Activated CD8-positive, alpha-beta T cell treated with anti-CD3 and anti-CD28 coated beads, Interleukin-2, amount 10 ng/mL, durations not matched to agents 7 days and 5 days (primary cell): ENCODE measurements at places on chromosomes 7 and 10. TPM values are rescaled to one million over a fixed set of nuclear protein-coding genes. Genes with fewer than 3 reads are reported as not detected.

DNA sequence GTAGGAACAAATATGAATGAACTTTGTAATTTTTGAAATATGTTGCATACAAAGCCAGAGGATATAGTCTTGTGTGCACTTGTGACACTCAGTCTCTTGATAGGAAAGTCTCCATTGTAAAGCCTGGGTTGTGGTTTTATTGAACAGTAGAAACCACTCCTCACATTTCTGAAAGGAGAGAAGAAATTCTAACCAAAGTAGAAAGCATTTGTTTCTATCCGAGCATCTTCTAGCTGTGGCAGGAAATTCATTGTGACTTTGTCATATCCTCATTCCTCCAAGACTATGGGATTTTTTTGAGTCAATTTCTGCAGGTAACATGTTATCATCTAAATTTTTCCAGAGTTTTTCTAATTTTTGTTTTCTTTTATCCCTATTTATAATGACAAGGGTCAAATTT, 55.5 kb upstream of the NCF1 start:
- peaks cover 6% of the 10 kb centered on the region for H3K4me1 ChIP-seq
- no peaks in the 10 kb centered on the region for H3K27me3 ChIP-seq
- H3K36me3 ChIP-seq: peaks cover 50% of the 10 kb centered on the region
- H3K4me3 ChIP-seq: no peak overlapping the region
- DNase-seq: no peak

Gene BAMBI
- total RNA-seq: not detected

DNA sequence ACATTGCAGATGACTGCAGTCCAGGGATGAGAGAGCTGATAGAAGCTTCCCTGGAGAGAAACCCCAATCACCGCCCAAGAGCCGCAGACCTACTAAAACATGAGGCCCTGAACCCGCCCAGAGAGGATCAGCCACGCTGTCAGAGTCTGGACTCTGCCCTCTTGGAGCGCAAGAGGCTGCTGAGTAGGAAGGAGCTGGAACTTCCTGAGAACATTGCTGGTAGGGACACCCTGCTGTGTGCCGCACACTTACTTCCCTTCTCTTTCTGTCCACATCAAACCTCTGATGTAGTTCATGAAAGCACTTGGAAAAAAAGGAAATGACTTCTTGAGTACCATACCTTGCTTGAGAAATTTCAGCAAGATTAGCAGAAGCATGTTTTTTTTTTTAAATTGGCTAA, 25.3 kb downstream of the MAP3K8 start:
- H3K4me3 ChIP-seq: no peak overlapping the region
- peak overlapping the region; percentile 61 for H3K27ac ChIP-seq
- no peak for DNase-seq
- peaks cover 48% of the 10 kb centered on the region for H3K4me1 ChIP-seq

Gene MALRD1
- not detected for total RNA-seq

Gene C10orf67
- total RNA-seq: not detected

DNA sequence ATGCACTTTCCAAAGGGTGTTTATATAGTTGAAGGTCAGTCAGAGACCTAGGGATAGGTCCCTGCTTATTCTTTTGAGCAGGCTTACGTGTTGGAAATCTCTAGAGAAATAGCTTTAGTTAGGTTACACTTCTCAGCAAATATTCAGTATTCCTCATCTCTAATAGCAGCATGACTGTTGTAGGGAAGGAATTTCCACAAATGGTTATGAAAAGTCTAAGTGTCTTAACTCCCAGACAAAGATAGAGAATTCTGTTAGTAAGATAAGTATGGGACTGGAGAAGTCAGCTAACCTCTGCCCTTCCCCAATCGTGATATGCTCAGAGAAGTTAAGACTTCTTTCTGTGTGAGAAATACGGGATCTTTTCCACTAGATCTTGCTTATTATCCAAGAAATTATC, 16.5 kb downstream of the SGPL1 start:
- no peak for DNase-seq
- H3K27me3 ChIP-seq: no peaks in the 10 kb centered on the region
- peaks cover 7% of the 10 kb centered on the region for H3K4me1 ChIP-seq

DNA sequence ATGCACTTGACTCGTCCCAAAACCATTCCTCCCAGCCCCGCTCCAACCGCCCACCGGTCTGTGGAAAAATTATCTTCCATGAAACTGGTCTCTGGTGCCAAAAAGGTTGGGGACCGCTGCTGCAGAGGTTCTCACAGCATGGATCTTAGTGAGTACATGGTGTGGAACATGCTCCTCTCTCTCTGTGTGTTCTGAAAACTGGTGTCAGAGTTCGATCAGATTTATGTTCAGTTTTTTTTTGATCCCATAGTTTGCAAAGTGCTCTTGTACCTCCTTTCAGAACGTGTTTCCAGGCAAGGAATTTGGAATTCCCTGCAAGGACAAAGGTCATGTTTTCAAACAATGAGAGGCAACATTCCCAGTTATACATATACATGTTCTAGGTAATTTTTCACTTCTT, 61.2 kb upstream of the FAM171A1 start:
- H3K4me1 ChIP-seq: peaks cover 1% of the 10 kb centered on the region
- no peak overlapping the region for H3K27ac ChIP-seq
- no peak for DNase-seq
- no peaks in the 10 kb centered on the region for H3K27me3 ChIP-seq

- H3K36me3 ChIP-seq: no peaks in the 10 kb centered on the region
- no peaks in the 10 kb centered on the region for H3K27me3 ChIP-seq
- no peak overlapping the region for H3K4me3 ChIP-seq
- H3K4me1 ChIP-seq: peaks cover 68% of the 10 kb centered on the region
- DNase-seq: no peak
Measured at GRCh38 chr7:50153148-50153547, 60.1 kb upstream of the ZPBP start.

DNA sequence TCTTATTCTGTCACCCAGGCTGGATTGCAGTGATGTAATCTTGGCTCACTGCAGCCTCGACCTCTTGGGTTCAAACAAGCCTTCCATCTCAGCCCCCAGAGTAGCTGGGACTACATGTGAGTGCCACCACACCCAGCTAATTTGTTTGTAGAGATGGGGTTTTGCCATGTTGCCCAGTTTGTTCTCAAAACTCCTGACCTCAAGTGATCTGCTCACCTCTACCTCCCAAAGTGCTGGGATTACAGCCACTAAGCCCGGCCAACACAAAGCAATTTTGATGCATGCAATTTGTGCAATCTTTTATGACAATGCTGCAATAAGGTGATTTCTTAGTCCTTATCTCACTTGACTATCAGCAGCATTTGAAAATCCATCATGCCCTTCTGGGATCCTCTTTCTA, 333.1 kb downstream of the FRMD4A start:
- H3K36me3 ChIP-seq: peaks cover 2% of the 10 kb centered on the region
- peaks cover 10% of the 10 kb centered on the region for H3K4me1 ChIP-seq
- no peak overlapping the region for H3K27ac ChIP-seq
- H3K4me3 ChIP-seq: no peak overlapping the region
- H3K27me3 ChIP-seq: peaks cover 4% of the 10 kb centered on the region

DNA sequence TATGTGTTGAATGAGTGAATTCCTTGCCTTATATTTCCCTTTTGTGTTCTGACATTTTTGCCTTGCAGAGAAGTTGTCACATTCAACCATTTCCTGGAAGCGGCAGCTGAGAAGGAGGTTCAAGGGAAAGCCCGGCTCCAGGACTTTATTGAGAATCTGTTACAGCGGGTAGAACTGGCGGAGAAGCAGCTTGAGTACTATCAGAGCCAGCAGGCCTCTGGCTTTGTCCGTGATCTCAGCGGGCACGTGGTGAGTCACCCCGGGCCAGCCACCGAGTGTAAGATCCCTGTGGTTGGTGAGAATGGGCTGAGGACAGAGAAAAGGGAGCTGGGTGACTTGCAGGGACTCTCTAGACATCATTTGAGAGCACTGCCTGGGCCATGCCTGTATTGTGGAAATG, 14.2 kb downstream of the ZNF365 start:
- H3K36me3 ChIP-seq: no peaks in the 10 kb centered on the region
- H3K27me3 ChIP-seq: peaks cover 12% of the 10 kb centered on the region
- H3K4me3 ChIP-seq: no peak overlapping the region

- no peak overlapping the region for H3K4me3 ChIP-seq
- peaks cover 6% of the 10 kb centered on the region for H3K27me3 ChIP-seq
- no peaks in the 10 kb centered on the region for H3K4me1 ChIP-seq
- H3K36me3 ChIP-seq: no peaks in the 10 kb centered on the region
Measured at GRCh38 chr10:93245147-93245546, 171.5 kb downstream of the CYP26A1 start.

DNA sequence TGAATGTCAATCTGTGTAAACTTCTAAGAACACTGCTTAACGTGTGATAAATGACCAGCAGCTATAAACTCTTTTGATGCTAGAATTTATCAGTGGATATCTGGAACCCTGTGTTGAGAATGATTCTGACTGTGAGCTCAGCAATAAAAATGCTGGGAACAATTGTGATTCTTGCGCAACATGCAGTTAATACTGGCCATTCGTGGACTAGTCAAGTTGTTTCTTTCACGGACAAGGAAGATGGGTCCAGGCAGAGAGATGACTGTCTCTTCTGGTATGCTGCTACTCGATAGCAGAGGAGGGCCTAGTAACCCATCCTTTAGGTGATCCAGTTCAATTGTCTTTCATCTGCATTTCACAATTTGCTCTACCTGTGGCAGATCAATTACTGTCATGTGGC, 394.8 kb upstream of the IGFBP3 start:
- H3K4me1 ChIP-seq: no peaks in the 10 kb centered on the region
- no peak overlapping the region for H3K4me3 ChIP-seq
- H3K27ac ChIP-seq: no peak overlapping the region

Gene IFIT1B
- not detected for total RNA-seq

Gene PNLIPRP3
- not detected for total RNA-seq

DNA sequence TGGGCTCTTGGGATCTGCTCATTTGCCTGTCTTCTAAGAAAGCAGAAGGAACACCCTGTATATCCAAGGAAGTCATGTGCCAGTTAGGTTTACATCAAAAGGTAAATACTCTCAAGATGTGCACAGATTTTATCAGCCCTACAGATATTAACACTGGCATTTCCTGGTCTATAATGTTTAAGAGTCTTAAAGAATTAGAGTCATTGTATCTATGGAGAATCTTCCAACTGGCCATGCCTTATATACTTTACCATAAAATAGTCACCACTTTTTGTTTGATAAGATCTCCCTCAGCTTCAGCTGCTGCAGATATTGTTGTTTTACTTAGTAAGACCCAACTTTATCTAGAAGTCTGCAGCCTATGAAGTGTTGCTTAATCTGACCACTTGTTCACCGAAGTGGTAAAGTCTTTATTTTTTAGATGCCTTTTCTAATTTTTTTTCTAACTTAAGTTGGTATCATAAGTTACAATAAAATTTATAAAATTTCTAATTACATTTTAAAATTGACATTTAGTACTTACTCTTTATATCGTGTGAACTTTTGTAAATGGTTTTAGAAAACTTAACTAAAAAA, 58.5 kb downstream of the CPED1 start:
- no peaks in the 10 kb centered on the region for H3K27me3 ChIP-seq
- H3K4me1 ChIP-seq: no peaks in the 10 kb centered on the region
- DNase-seq: no peak
- H3K36me3 ChIP-seq: no peaks in the 10 kb centered on the region
- no peak overlapping the region for H3K4me3 ChIP-seq
- no peak overlapping the region for H3K27ac ChIP-seq

Gene CPA2
- not detected for total RNA-seq

GRCh38 chr10:10958041-10958440, 59.6 kb upstream of the CELF2 start:
- no peak for DNase-seq
- H3K4me1 ChIP-seq: no peaks in the 10 kb centered on the region
- H3K4me3 ChIP-seq: no peak overlapping the region
- no peak overlapping the region for H3K27ac ChIP-seq

DNA sequence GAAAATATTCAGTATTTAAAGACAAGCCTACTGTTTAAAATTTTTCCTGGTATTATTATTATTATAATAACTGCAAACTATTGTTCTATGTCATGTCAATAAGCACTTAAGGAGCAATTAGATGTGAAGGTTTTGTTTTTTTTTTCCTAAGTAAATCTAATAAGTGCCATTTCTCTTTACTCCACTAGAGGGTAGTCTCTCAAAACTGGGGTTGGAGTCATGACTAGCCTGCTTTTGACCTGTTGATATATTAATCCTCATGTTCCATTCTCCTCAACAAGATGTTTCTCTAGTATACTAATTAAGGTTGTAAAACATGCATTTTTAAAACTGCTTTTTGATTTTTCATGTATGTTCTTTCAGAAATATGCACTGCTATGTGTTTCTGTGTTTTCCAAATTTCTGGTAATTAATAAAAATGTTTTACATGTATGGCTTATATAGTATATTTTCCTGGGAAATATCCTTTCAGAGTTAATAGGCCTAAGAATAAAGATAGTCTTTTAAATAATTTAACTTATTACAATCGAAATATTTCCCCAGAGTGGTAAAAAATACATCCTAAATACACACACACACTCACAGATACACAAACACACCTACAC, 1.0 kb upstream of the LRRN3 start:
- H3K27ac ChIP-seq: no peak overlapping the region
- H3K36me3 ChIP-seq: peaks cover 54% of the 10 kb centered on the region
- peak overlapping the region; percentile 95 for H3K4me3 ChIP-seq
- no peak for DNase-seq

GRCh38 chr10:86819567-86819966, 63.1 kb downstream of the BMPR1A start:
- H3K36me3 ChIP-seq: no peaks in the 10 kb centered on the region
- H3K27me3 ChIP-seq: peaks cover 4% of the 10 kb centered on the region
- no peak for DNase-seq
- no peak overlapping the region for H3K27ac ChIP-seq
- H3K4me3 ChIP-seq: no peak overlapping the region

DNA sequence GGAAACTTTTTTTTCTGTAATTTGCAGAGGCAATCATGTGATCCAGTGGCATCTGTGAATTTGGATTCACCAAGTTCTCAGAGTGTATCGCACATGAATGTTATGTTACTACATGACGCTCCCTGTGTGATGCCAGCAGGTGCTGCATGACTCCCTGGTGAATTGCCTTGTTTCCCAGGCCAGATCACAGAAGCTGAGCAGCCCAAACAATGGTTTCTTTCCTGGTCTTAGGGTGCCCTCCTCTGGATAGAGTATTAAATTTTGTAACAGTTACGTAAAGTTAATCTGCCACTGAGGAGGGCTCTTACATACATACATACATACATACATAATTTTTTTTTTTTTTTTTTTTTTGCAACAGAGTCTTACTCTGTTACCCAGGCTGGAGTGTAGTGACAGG, 3.6 kb downstream of the ZSCAN21 start:
- no peak overlapping the region for H3K4me3 ChIP-seq
- H3K36me3 ChIP-seq: peaks cover 9% of the 10 kb centered on the region
- H3K27ac ChIP-seq: no peak overlapping the region
- peak; percentile 53 for DNase-seq
- H3K4me1 ChIP-seq: peaks cover 15% of the 10 kb centered on the region
- no peaks in the 10 kb centered on the region for H3K27me3 ChIP-seq

- H3K27me3 ChIP-seq: no peaks in the 10 kb centered on the region
- H3K4me3 ChIP-seq: no peak overlapping the region
- H3K27ac ChIP-seq: no peak overlapping the region
- peaks cover 21% of the 10 kb centered on the region for H3K4me1 ChIP-seq
- H3K36me3 ChIP-seq: no peaks in the 10 kb centered on the region
- DNase-seq: no peak
Measured at GRCh38 chr10:31147210-31147608, 115.5 kb upstream of the ZNF438 start.
